Liver (tissue), 10 donors: ENCODE measurements at places on chromosomes 5 and 9.

GRCh38 chr5:173882632-173883031 is 5.5 kb upstream of the CPEB4 start:
- no peak overlapping the region for H3K4me3 ChIP-seq
- no peak for DNase-seq
- H3K4me1 ChIP-seq, result peaks cover 4% of the 10 kb centered on the region
- no peaks in the 10 kb centered on the region for H3K27me3 ChIP-seq
- H3K36me3 ChIP-seq, result no peaks in the 10 kb centered on the region
- no peak overlapping the region for H3K27ac ChIP-seq

DNA sequence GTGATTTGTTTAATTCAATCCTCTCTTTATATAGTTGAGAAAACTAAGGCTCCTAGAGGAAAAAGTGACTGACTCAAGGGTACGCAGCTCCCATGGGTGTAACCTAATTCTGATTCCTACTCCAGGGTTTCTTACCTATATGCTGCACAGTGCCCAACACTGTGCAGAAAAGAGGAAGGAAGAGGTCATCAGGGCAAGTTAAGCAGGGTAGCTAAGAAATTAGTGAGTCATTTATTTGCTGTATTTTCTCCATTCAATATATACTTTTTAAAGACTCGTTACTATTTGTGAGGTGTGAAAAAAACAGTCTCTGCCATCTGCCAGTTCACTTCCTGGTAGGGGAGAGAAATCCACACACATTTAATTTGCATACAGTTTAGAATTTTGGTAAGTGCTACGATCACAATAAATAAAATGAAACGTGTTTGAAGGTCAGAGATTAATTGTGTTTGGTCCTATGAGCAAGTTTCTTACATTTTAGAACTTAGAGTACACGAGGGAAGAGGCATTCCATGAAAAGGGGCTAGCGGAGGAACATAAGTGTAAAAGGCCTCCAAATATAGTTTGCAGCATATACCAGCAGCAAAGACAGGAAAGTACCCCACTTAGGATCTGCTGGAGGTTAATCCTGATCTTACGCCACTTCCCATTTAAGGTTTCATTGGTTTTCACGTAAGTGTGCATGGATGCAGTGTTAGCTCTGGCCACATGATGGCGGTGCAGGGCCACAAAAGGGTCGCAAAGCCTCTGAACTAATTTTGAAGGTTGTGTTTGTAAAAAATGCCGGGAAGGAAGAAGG is 59.9 kb upstream of the TLR4 start:
- H3K4me1 ChIP-seq, result peaks cover 14% of the 10 kb centered on the region
- peak overlapping the region; percentile 42 for H3K4me3 ChIP-seq
- H3K36me3 ChIP-seq, result no peaks in the 10 kb centered on the region
- H3K27me3 ChIP-seq, result no peaks in the 10 kb centered on the region
- peak overlapping the region; percentile 55 for H3K27ac ChIP-seq

GRCh38 chr5:180797256-180798192 is 5.1 kb downstream of the MGAT1 start:
- peaks cover 61% of the 10 kb centered on the region for H3K4me1 ChIP-seq
- no peak for DNase-seq

GRCh38 chr9:127866535-127866934 is 10.9 kb downstream of the AK1 start:
- H3K36me3 ChIP-seq, result no peaks in the 10 kb centered on the region
- H3K4me3 ChIP-seq, result no peak overlapping the region
- H3K4me1 ChIP-seq, result no peaks in the 10 kb centered on the region
- no peak for DNase-seq
- no peak overlapping the region for H3K27ac ChIP-seq

DNA sequence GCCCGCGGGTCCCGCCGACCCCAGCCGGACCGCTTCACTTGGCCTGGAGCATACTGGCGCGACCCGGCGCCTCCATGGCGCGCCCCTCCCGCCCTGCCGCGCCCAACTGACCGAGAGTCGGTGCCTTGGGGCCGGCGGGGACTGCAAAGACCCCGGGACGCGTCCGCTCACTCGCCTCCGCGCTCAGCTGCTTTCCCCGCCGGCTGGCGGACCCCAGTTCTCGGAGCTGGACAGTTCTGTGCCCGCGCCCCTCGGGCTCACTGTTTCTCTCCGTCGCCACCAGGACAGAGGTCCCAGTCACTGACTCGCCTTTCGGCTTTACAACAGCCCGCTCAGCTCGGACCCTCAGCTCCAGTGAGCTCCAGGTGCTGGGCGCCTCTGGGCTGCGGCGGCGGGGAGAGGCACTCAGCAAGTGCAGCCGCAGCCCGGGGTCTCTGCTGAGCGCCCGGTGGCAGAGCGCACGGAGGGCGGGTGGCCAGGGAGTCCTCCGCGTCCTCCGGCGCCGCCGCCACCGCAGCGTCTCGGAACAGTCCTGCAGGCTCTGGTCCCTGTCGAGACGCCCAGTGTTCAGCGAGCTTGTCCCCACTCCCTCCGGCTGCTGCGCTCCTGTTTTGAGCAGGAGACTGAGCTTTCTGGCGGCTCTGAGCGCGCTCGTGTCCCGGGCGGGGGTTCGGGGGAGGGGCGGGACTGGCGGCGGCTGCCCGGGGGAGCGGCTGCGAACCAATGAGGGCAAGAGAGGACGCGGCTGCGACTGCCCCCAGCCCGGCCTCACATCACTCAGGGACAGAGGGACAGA is at the start of gene SMIM32:
TSS of gene SMIM32 (minus strand) at position 637 of the 796 bp plus-strand sequence. CDS start 638 bp downstream, outside the sequence.
- no peaks in the 10 kb centered on the region for H3K27me3 ChIP-seq
- H3K27ac ChIP-seq, result no peak within 1 kb of the TSS
- DNase-seq, result peak; percentile 34
- H3K36me3 ChIP-seq, result no peaks in the 10 kb centered on the region
- peak within 1 kb of the TSS; percentile 11 for H3K4me3 ChIP-seq

DNA sequence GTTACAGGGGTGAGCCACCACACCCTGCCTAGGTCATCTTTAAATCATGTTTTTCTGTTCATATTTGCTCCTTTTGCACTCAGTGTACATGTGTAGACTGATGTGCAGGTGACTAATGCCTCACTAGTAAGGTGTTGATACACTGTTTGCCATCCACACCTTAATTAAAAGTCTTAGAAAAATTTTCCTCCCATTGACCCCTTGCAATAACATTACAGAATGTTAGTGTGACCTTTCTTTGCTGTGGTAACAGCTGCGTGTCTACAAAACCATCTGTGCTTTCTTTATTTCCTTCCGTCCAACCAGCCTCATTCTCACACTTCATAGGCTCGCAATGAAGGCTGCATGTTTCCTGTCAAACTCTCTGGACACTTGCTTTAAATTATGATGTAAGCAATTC is 6.6 kb upstream of the CEMIP2 start:
- no peak overlapping the region for H3K4me3 ChIP-seq
- peaks cover 2% of the 10 kb centered on the region for H3K4me1 ChIP-seq
- no peaks in the 10 kb centered on the region for H3K27me3 ChIP-seq
- DNase-seq, result no peak

- no peak overlapping the region for H3K4me3 ChIP-seq
- H3K4me1 ChIP-seq, result peaks cover 11% of the 10 kb centered on the region
- DNase-seq, result no peak
- no peaks in the 10 kb centered on the region for H3K36me3 ChIP-seq
- no peak overlapping the region for H3K27ac ChIP-seq
These were observed 3.0 kb upstream of the CAST start for GRCh38 chr5:96659170-96659569.

GRCh38 chr5:32574540-32575175 is 10.7 kb upstream of the SUB1 start:
- H3K27me3 ChIP-seq, result no peaks in the 10 kb centered on the region
- no peaks in the 10 kb centered on the region for H3K4me1 ChIP-seq
- no peak overlapping the region for H3K4me3 ChIP-seq

DNA sequence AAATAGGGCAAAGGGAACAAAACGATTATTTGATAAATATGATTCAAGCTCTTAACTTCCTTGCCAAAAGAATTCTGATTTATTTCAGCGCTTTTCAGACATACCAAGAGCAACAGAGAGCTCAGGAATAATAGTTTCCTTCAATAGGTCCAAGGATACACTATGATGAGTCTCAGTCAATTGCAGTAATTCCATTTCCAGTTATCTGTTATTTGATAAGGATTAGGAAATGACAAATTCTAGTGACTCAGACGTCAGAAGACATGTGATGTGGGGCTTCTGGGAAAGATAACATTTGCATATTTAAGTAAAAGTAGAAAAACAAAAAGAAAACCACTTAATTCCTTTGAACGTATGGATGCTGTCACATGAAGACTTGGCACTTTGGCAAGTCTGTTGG is 1250.8 kb upstream of the CDH18 start:
- H3K4me1 ChIP-seq, result no peaks in the 10 kb centered on the region
- H3K27ac ChIP-seq, result no peak overlapping the region
- no peaks in the 10 kb centered on the region for H3K27me3 ChIP-seq
- no peak for DNase-seq
- no peaks in the 10 kb centered on the region for H3K36me3 ChIP-seq
- no peak overlapping the region for H3K4me3 ChIP-seq

DNA sequence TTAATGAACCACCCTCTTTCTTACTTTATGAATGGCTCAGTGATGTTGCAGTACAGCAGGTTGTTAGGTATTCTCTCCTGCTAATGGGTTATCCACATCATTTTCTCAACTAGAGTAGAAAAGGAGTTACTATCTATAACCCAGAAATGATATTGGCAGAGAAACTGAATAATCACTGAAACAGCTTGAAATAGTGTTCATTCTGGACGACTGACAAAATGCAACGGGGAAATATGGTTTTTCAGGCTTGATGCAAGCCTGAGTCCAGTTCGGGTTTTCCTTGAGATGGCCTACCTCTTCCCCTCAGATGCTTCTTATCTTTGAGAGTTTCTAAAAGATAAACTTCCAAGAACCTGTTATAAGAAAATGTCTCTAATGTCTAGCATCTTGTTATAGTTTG is 187.3 kb downstream of the RAB3C start:
- peaks cover 1% of the 10 kb centered on the region for H3K4me1 ChIP-seq
- H3K27ac ChIP-seq, result no peak overlapping the region
- no peaks in the 10 kb centered on the region for H3K27me3 ChIP-seq
- no peak for DNase-seq

- no peaks in the 10 kb centered on the region for H3K4me1 ChIP-seq
- H3K27me3 ChIP-seq, result no peaks in the 10 kb centered on the region
- H3K4me3 ChIP-seq, result no peak overlapping the region
- no peak overlapping the region for H3K27ac ChIP-seq
- no peaks in the 10 kb centered on the region for H3K36me3 ChIP-seq
- no peak for DNase-seq
These were observed 221.7 kb downstream of the PCSK5 start for GRCh38 chr9:76112151-76112550.

- no peak for DNase-seq
- no peak overlapping the region for H3K4me3 ChIP-seq
- H3K36me3 ChIP-seq, result no peaks in the 10 kb centered on the region
- no peaks in the 10 kb centered on the region for H3K4me1 ChIP-seq
- H3K27me3 ChIP-seq, result no peaks in the 10 kb centered on the region
These were observed 184.0 kb upstream of the GDNF start for GRCh38 chr5:38023799-38024198.

GRCh38 chr9:2072752-2073405 is 57.7 kb downstream of the SMARCA2 start:
- no peak overlapping the region for H3K27ac ChIP-seq
- no peak for DNase-seq
- H3K4me3 ChIP-seq, result no peak overlapping the region
- peaks cover 59% of the 10 kb centered on the region for H3K36me3 ChIP-seq
- no peaks in the 10 kb centered on the region for H3K27me3 ChIP-seq

GRCh38 chr5:72125271-72125940 is 18.1 kb downstream of the MAP1B start:
- no peak overlapping the region for H3K27ac ChIP-seq
- H3K4me1 ChIP-seq, result no peaks in the 10 kb centered on the region
- H3K36me3 ChIP-seq, result no peaks in the 10 kb centered on the region
- DNase-seq, result no peak
- H3K27me3 ChIP-seq, result no peaks in the 10 kb centered on the region
